ENCODE measurements at places on chromosomes 1 and 21.

DNA sequence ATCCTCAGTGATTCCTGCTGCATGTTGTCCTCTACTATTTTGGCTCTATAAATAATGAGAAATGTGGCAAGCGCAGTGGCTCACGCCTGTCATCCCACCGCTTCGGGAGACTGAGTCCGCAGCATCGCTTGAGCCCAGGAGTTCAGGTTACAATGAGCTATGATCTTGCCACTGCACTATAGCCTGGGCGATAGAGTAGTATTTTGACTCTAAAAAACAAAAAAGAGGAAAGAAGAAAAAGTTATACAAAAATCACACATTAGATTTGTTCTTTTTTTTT is 756 bp upstream of the SLC25A44 start:
- DNase-seq: no peak

DNA sequence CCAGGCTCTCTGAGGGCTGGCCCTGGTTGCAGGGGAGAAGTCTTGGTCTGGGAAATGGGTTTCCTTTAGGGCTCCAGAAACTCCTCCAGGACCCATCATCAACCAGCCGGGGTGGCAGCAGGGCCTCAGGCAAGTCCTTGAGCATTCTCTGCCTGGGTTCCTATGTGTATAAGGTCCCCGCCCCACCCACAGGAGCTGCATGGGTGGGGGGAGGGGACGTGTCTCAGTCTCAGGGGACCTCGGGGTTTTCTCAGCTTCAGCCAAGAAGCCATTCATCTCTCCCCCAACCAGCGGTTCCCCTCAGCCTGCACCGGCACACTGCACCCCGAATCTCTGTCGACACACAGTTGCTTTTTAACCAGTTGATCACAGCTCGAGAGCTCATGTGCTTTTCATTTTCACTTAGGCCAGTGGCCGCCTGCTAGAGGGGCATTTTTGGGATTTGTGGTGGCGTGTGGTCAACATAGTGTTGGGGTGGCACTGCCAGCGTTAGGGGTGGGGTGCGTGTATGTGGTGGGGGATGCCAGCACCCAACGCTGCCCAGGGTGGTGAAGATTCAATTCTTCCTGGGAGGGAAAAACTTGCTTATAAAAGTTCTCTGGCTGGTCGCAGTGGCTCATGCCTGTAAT is 6.5 kb downstream of the RUNX3 start:
- no peak for DNase-seq

- no peak for DNase-seq
Observed at GRCh38 chr1:26077524-26077923, 10.1 kb upstream of the TRIM63 start.

DNA sequence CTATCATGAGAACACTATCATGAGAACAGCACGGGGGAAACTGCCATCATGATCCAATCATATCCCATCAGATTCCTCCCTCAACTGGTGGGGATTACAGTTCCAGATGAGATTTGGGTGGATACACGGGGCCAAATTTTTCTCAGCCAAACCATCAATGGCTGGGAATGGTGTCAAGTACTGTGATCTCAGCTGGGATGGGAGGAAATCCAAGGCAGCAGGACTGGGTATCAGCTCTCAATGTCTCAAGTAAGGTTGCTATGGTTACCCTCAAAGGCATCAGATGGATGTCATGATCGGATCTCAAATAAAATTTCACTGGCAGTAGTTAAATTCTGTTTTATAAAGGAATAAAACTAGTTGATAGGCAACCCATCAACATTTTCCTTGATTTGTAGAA is 399.0 kb downstream of the KCNT2 start:
- DNase-seq: no peak

DNA sequence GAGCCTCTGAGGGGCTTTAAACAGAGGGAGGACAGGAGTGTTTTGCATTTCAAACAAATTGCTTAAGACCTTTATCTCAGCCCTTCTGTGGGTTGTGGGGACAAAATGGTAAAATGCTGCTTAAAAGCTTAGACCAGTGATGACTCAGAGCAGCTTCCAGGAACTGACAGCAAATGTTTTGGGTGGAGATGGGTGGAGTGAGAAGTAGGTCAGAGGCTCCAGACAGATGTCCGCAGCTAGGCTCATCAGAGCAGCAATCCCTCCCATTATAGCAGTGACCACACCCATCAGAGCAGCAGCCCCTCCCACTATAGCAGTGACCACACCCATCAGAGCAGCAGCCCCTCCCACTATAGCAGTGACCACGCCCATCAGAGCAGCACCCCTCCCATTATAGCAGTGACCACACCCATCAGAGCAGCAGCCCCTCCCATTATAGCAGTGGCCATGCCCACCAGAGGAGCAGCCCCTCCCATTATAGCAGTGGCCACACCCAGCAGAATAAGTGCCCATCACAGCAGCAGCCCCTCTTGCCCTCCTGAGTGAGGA is 532.2 kb downstream of the MATN1 start:
- DNase-seq: peak; percentile 46

DNA sequence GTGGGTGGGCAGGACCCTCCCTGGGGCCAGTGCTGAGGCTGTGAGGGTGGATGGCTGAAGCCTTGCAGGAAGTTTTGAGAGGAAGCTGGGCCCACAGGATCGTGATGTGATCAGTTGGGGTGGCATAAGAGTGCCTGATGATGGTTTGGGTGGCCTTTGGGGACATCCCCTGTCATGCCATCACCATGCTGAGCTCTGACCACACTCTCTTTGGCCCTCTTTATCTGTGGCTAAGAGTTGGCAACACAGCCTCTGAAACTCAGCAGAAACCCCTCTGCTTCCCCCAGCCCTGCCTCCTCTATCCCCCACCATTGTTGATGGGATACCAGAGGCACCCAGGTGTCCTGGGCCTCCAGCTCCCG is 19.8 kb downstream of the MIIP start:
- no peak for DNase-seq

DNA sequence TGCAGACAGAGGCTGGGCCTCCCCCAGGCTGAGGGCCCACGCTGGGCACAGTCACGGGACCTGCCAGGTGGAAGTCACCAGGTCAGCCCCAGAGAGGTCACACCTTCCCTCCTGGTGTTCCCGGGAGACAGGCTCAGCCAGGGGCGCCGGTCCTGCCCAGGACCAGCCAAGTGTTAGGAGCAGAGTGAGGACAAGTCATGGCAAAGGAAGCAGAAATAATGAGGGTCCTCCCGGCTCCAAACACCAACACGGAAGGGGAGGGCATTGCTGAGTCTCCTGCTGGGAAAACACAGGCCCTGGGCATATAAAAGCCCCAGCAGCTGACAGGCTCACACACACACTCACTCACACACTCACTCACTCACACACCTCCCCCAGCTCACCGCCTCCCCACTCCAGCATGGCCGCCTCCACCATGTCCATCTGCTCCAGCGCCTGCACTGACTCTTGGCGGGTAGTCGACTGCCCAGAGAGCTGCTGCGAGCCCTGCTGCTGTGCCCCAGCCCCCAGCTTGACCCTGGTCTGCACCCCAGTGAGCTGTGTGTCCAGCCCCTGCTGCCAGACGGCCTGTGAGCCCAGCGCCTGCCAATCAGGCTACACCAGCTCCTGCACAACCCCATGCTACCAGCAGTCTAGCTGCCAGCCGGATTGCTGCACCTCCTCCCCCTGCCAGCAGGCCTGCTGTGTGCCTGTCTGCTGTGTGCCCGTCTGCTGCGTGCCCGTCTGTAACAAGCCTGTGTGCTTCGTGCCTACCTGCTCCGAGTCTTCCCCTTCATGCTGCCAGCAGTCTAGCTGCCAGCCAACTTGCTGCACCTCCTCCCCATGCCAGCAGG is at the start of gene KRTAP10-10:
Gene KRTAP10-10, plus strand, starts transcription at position 339 of the 833 bp plus-strand sequence. Its CDS starts 62 bp downstream, at position 401.
- no peak for DNase-seq

DNA sequence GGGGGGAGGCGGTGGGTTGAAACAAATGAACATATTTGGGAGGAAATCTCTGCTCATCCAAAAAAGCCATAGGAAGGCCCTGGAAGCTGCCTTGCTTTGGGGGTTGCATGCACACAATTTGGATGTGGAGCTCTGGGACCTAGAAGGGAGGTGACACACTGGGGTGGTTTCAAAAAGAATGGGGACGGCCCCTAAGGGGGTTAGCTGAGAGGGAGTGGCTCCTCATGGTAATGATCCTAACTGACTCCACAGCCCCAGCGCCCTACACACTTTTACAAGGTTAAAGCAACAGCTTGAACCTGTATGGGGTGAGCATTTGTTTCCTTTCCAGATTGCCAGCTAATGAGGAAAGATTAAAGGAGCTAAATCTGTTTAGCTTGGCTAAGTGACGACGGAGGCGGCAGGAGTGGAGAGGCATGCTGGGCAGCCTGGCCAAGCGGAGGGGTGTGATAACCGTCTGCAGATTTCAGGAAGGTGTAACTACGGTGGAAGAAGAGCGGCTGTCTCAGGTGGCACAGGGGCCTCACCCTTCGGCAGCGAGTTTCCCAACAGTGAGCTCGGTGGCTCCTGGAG is 107.3 kb downstream of the RNF220 start:
- DNase-seq: no peak

- no peak for DNase-seq
Observed at GRCh38 chr1:22773981-22774832, 63.6 kb downstream of the EPHB2 start.

- no peak for DNase-seq
Observed at GRCh38 chr1:170356585-170356984, 175.4 kb upstream of the GORAB start.

DNA sequence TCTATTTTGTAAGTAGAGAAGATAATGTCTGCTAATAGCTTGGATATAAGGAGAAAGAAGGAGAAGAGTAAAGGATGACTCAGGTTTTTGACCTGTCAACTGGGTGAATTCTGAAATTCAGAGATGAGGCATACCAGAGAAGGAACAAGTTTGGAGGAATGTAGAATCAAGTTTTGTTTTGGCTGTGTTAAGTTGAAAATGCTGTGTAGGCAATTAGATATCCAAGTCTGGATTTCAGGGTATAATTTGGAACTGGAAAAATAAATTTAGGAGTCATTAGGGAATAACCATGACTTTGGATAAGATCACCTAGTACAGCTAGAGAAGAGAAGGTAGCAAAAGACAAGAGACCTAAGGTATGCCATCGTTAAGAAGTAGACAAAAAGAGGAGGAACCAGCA is 22.4 kb upstream of the GNG4 start:
- no peak for DNase-seq

DNA sequence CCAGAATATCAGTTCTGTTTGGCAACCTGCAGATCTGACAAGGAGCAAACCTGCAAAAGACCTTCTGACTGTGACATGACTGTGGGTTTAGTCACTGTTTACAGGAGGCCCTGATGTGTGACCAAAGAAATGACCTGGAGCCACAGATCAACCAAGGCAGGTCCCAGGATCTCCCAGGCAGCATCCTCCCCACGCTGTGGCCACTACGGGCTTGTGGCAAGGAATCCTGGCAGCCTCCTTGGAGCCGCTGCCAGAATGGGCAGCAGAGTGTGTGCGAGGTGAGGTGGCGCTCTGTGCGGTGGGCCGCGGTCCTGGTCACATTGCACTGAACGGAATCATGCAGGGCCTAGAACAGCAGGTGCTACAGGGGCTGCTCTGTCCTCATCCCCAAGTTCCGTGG is 15.9 kb downstream of the MCM3AP start:
- no peak for DNase-seq

- DNase-seq: no peak
Observed at GRCh38 chr1:106457368-106457767, 599.1 kb upstream of the PRMT6 start.

DNA sequence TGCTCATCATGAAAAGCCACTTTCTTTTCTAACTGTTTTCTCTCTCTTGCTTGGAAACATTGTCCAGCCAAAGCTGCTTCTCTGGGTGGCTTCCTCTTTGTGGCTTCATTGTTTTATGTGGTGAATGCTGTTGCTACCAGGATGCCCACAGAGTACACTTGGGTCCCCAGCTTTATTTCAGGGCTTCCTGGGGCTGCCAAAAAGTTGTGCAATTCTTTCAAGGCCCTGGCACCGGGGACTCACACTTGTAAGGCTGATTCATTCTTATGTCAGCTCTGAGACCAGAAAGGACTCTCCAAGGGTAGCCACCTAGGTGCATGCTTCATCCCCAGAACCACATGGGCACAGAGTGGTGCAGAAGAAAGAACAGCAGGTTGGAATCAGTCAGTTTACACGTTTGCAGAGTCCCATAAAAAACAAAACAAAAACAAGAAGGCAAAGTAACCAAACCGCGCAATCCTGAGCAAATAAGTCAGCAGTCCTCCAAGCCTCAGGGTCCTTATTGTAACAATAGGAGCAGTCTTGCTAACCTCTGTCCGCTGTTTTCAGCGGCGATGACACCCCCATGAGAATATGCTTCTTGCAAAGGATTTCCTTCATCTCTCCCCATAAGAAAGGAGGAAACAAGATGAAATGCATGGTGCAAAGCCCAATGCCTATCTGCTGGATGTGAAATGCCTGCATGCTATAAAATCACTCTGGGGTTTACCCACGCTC is 89.9 kb upstream of the SSX2IP start:
- DNase-seq: no peak

DNA sequence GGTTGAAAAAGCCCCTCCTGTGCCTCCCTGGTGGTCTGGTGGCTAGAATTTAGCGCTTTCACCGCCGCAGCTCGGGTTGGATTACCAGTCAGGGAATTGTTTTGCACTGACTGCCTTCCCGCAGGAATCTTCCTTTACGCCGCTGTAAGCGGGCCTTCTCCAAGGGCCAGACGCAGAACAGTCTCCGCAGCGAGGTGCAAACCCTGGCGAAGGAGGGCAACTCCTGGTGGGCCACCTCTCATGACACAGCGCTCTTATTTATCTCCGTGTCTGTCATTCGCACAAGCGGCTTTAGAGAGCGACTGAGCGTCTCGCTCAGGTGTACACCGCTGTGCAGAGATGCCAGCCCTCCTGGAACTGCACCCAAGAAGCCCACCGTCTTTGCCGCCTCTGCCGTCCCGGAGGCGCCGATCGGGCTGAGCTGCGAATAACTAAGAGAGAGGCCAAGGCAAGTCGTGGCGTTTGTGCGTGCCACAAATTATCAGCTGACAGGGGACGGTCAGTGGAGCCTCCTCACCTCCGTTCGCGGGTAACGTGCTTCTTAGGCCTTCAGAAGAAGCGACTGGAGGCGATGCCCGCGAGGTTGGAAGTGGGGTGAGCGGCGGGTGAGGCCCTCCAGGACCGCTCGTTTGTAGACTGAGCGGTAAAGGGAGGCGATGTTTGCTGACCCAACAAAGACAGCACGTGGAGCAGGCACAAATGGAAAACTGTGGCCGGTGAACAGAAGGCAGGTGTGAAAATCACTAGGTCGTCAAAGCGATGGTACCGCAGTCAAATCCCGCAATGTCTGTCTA is 93.5 kb downstream of the PRKAB2 start:
- DNase-seq: no peak
